Activated T-cell treated with anti-CD3 and anti-CD28 coated beads, Interleukin-2, amount 50 U/mL, for 24 hours (primary cell): ENCODE measurements at places on chromosomes 7 and 10.

GRCh38 chr7:30163231-30163894 is 28.6 kb downstream of the MTURN start:
- DNase-seq = peak; percentile 37

- DNase-seq = no peak
Observed at GRCh38 chr7:15837306-15837950, 150.9 kb upstream of the MEOX2 start.

DNA sequence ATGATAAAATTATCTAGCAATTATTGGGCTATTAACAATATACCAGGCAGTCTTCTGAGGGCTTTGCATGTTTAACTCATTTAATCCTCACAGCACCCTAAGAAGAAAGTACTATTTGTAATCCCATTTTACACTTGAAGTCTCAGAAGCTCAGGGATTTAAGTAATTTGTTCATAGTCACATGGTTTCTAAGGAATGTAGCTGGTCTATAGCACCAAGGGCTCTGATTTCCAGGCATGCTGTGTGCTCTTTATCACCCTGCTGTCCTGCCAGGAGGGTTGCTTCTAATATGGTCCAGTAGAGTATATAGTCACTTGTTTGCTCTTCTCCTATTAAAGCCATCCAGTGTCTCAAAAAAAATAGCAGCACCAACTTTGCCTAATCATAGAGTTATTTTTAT is 417.2 kb downstream of the PLXDC2 start:
- DNase-seq = no peak

DNA sequence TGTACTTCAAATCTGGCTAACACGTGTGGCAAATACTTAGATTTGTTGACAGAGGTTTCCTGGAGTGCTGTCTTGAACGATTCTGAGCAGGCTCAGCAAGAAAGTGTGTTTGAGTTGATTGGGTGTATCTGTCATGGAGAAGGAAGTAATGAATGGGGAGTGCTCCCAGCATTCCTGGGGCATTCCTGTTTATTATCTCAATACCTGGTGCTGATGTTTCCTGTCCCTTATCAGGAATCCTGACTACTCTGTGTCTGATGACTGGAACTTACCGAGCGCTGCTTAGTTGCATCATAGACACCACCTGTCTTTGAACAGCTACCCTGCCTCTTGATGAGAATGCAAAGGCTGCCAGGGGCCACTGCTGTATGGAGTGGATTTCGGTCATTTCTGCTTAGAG is 41.0 kb upstream of the TMEM248 start:
- DNase-seq = no peak

GRCh38 chr7:90461219-90461618 is 8.2 kb upstream of the PTTG1IP2 start:
- DNase-seq = no peak

DNA sequence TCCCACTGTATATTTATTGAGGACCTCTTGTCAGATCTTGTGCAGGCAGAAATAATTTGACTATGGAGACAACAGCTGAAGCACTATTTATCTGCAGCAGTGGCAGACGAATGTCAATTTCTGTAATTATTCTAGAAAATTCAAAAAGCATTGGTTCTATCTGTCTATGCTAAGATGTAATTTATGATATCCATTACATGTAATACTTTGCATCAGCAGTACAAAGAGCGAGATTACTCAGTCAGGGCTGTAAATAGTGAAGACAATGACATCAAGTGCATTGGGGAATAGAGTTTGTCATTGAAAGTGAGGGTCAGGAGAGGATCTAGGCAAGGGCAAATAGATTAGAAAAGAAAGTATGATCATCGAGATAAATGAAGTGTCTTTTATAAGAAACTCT is 508.2 kb downstream of the ZWINT start:
- DNase-seq = no peak
